ENCODE measurements at places on chromosomes 4 and X.

DNA sequence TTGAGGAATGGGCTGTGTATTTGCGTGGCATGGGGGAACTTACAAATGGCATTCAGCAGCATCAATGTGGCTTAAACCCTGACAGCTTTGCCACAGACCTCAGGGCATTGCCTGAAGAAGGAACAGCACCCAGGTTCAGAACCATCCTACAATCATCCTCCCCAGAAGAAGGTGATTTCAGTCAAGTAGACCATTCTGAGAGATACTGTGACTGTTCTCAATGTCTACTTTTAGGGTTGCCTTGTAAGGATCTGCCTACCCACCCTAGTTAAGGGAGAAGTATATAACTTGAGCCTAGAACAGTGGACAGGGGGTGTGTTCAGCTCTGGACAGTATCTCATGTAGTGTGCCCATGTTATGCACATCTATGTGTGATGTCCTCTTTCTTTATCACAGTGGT lies 1.6 kb upstream of the FGF5 start:
- no peak for DNase-seq

GRCh38 chr4:159422626-159423025 lies 319.7 kb downstream of the RAPGEF2 start:
- no peak for DNase-seq

DNA sequence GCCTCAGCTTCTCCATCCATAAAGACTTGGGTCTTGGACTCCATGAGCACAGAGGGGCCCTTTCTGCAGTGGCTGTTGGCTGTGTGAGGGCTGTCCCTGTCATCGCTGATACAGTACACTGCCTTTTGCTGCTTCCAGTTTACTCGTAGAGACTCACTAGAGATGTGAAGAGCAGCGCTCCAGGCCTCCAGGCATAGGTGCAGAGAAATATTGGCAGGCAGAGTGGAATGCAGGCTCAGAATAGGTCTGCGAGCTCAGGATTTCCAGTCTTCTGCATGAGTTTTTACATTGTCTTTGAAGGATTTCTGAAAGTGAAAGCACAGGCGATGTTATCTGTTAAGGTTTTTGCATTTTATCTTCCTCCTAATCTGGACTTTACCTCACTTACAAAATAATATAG lies 97.4 kb downstream of the AASDH start:
- DNase-seq: no peak

DNA sequence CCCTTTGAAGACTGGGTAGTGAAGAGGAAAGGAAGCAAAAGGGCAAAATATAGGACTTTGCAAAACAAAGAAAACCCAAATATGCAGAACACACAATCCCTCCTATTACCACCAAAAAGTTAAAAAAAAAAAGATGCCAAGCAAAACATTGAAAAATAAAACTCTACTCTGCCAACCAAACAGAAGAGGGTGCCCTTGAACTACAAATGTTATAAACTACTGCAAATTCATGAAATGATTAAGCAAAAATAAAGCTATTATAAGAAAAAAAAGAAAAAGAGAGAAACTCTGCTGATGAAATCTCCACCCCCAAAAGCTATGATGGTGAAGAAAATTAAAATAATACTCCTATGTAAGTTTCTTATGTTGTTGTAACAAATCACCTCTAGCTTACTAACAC lies 168.5 kb upstream of the STK26 start:
- peak; percentile 41 for DNase-seq

GRCh38 chrX:24034485-24034884 lies 7.5 kb upstream of the KLHL15 start:
- DNase-seq: no peak

DNA sequence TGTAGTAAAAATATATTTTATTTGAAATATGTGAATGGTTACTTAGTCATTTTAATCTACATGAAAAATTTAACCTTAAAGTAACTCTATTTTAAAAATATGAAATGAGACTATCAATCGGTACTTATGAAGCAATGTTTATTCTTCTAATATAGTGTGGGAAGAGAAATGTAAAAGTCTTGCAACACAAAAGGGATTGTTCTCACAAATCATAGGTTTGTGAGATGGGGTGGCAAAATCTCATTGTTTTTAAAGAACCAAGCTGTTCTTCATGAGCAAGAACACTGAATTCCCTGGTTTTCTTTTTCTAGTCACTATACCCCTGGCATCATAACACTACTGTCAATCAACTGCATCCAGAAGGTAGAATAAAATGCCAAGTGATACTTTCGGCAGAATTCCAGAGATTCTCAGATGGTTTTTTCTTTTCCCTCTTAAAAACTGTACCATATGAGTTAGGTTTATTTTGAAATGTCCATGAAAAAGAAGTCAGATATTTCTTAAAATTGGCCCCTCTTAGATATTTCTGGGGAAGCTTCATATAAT lies 52.2 kb downstream of the SNCA start:
- DNase-seq: no peak

- no peak for DNase-seq
These were observed 56.7 kb upstream of the ATOH1 start for GRCh38 chr4:93771640-93772411.

GRCh38 chr4:152807294-152807829 lies 27.6 kb downstream of the ARFIP1 start:
- no peak for DNase-seq

DNA sequence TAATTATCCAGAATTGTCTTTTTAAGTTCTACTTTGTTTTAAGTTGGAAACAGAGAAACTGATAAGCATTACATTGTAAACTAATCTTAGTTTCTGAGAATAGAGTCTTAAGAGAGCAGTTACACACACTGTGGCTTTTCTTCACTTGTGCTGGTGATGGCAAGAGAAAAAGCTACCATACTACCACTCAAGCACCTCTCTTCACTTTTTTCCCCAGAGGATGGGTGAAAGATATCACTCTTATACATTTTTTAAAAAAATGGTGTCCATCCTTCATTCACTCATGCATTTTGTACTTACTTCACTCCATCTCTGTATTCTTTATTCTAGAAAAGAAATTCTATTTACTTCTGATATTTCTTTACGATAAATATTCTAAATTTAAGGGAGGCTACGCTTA lies 42.5 kb upstream of the GRID2 start:
- no peak for DNase-seq

DNA sequence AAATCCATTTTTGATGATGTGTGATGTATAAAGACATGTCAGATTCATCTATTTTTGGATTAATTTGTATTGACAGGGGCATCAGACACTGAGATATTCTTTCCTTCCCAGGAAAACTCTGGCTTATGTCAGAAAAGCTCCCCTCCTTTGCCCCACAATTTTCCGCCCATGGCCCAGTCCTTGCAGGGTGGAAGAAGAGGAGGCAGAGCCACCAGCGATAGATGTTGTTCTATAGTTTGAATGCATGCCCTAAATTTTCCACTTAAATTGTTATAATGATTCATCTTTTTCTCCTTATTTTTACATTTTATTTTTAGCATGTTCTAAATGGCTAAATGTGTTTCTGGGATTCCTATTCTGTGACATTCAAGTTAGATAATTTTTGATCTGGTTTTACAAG lies 149.3 kb downstream of the ARAP2 start:
- DNase-seq: no peak

- DNase-seq: no peak
These were observed 404.8 kb downstream of the NLGN4X start for GRCh38 chrX:5823903-5824302.

DNA sequence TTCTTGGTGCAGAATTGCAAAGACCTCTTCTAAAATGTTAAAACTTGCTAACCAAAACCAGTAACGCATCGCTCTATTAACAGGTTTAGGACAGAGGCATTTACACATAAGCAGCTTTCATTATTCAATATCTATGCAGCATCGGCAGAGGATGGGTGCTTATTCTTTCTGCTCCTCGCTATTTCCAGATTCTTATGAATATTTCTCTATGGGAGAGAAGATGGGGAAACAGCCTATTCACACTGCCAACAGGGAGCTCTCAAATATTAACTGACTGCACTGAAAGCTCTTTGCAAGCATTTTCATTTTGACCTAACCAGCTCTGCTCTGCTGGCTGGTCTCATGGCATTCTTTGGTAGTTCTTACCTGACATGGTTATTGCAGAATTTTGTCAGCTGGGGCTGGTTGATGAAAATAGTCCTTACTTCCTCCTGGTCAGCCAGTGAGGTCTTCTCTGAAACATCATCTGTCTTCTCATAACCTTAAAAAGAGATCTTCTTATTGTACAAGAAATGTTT lies 30.2 kb downstream of the ATP8A1 start:
- no peak for DNase-seq

- DNase-seq: no peak
These were observed 7.5 kb upstream of the LHFPL1 start for GRCh38 chrX:112687189-112687691.

DNA sequence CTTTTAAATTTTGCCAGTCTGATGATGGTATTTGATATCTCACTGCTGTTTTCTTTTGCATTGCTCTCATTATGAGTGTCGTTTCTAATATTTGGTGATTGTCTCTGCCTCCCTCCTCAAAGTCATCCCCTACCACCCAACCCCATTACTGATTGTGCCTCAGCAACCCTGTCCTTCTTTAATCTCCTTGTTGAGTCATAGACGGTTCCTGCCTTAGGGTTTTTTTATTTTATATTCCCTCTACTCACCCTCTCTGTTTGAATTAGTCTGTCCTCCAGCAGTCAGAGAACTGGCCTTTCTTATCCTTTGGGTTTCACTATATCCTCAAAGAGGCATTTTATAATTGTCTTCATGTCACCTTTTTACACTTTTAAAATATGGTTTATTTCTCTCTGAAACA lies 409.3 kb upstream of the CPEB2 start:
- no peak for DNase-seq

DNA sequence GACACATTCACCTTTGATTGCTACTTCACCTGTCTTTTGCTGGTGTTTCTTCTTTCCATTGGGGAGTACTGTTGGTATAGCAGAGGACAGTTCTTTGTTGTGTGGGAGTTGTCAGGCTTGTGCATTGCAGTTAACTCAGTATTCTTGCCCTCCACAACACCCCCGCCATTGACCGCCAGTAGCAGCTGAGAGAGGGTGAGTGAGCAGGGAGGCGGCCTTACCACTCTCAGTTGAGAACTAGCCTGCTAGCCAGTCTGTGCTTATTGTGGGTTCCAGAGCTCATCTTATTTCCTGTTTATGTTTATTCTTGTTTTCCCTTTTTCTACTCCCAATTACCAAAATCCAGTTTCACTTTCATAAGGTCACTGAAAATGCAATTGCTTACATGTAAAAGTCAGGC lies 52.2 kb downstream of the STIM2 start:
- no peak for DNase-seq

GRCh38 chr4:64715741-64716140 lies 306.5 kb upstream of the TECRL start:
- DNase-seq: no peak

DNA sequence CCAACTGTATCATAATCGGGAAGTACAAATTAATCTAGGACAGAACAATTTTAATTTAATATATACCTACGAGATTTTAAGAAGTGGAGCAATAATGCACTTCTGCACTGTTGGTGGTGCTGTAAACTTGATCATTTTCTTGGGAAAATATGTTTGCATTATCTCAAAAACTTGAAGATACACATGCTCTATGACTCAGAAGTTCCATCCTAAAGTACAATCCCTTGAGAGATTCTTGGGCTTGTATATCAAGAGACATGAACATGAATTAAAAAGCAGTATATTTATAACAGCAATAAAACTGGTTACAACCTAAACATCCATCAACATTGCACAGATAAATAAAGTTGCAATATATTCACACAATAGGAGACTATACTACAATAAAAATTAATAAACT lies 168.8 kb downstream of the CLCN4 start:
- DNase-seq: no peak

DNA sequence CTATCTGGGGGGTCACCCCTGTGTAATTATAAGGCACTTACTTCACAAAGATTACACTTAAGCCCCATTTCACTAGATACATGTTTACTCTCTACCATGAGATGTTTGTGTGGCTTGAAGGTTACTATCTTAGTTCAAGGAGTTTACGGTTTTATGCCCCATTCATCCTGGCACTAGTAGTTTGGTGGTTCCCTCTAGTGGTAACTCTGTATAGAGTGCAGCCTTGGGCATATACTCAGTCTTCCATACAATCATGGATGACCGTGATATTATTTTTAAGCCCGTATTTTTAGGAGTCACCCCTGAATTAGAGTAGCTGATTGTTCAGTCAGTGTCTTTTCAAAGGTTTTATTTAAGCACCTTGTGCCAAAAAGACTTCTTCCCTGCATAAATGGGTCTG lies 109.9 kb upstream of the FAM47C start:
- peak; percentile 29 for DNase-seq

- no peak for DNase-seq
These were observed 418.0 kb downstream of the NLGN4X start for GRCh38 chrX:5810636-5811035.

DNA sequence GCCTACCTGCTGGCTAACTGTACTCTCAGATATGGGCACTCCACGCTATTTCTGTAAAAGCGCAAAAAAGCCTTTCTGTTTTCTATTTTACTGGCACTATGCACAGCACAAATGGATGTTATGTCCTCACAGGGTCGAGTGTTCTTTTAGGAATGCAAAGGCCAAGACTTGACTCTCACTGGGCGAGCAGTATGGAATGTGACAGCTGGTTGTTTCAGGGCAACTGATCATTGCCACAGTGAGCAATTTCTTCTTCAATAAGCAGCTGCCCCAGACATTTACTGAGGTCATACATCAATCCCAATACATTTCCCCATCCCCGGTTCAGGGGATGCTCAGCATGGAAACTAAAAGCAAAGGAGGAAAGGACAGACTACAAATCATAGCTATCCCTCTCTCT lies 58.2 kb downstream of the PDE5A start:
- DNase-seq: no peak

- no peak for DNase-seq
These were observed 2.9 kb downstream of the DOK7 start for GRCh38 chr4:3465698-3466671.

GRCh38 chrX:78886550-78886949 lies 58.6 kb upstream of the P2RY10 start:
- peak; percentile 54 for DNase-seq

DNA sequence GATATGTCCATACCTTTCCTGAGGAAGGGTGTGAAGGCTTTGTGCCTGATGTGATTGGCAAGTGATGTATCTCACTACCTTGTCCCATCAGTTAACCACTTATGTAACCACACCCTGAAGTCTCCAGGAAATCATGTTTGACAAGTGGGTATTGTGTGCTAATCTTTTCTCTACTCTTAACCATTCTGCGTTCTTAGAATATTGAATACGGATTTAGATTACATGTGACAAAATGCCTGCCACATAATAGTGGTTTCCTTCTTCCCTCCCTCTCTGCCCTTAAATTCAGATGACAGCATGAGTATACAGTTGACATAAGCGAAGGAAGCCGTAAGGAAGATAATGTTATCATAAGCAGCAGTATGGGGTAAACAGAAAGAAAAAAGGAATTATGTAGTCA lies 108.4 kb downstream of the KLHL8 start:
- DNase-seq: no peak

- DNase-seq: no peak
These were observed 10.3 kb downstream of the SPRY1 start for GRCh38 chr4:123406872-123407271.

GRCh38 chr4:37970702-37971101 lies 10.5 kb downstream of the PTTG2 start:
- DNase-seq: peak; percentile 69

GRCh38 chrX:10769696-10770619 lies 149.6 kb upstream of the MID1 start:
- no peak for DNase-seq

Data from Kasumi-1 (cell line).